ENCODE measurements at places on chromosomes 11 and 22. TPM values are rescaled to one million over a fixed set of nuclear protein-coding genes. Genes with fewer than 3 reads are reported as not detected.

GRCh38 chr22:41048791-41049717 lies 43.3 kb upstream of the EP300 start:
- peaks cover 8% of the 10 kb centered on the region for H3K4me1 ChIP-seq

MS4A8 gene
- not detected for total RNA-seq

GRCh38 chr11:4539603-4540219 lies 5.3 kb upstream of the OR52M1 start:
- peaks cover 5% of the 10 kb centered on the region for H3K27me3 ChIP-seq
- H3K27ac ChIP-seq: no peak overlapping the region
- peak; percentile 17 for DNase-seq
- no peaks in the 10 kb centered on the region for H3K4me1 ChIP-seq
- H3K36me3 ChIP-seq: no peaks in the 10 kb centered on the region

DNA sequence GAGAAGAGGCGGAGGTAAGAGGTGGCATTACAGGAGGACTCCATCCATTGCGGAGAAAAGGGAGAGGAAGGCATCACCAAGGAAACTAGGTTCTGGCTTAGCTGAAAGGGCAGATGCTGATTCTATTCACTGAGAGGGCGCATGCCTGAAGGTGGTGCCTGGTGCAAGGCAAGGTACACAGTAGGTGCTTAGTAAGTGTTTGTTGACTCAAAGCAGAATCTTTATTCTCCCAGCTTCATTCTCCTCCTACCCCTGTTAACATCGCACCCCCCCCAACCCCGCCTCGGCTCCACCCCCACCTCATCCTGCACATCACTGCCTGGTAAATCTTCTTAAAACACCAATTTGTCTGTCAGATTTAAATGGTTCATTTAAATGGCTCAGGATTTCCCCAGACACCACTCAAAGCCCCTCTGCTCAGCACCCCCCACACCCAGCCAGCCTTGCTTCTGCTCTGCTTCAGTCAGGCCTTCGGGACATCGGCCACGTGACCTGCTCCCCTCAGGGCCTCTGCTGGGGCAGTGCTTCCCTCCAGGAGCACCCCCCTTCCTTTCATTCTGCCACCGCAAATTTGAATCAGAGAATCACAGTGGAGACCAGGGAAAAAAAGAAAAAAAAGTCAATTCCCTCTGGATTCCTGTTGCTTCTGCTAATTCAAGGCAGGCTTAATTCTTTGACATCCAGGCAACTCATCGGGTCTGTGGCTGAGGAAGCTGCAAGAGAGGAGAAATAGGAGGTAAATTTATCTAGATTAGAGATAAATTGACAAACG lies 17.8 kb upstream of the RCN1 start:
- no peak overlapping the region for H3K27ac ChIP-seq
- H3K4me1 ChIP-seq: no peaks in the 10 kb centered on the region
- no peaks in the 10 kb centered on the region for H3K36me3 ChIP-seq
- no peak overlapping the region for H3K4me3 ChIP-seq

All from Panc1 (cell line).